Left renal cortex interstitium (tissue), 4 donors: ENCODE measurements at places on chromosomes 12 and 14.
A peak's percentile ranks its signal among the peaks of the same experiment; 100 is the strongest.

DNA sequence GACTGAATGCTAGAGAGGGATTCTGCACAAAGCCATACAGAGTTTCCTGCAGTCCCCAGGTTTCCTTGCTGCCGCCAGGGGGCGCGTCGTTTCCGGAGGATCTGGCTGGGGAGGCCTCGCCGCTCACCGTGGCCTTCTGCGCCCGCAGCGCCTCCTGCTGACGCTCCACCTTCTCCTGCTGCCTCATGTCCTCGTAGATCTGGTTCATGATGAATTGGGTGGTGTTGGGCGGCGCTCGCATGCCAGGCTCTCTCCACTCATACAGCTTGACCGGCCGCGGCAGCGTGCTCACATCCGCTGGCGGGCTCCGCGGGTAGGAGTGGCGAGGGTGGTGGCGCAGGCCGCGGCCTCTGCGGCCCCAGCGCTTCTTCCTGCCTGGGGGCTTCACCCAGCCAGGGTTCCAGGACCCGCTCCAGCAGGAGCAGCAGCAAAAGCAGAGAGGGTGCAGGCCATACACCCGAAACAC, 987 bp downstream of the CCER1 start:
- no peak for DNase-seq

DNA sequence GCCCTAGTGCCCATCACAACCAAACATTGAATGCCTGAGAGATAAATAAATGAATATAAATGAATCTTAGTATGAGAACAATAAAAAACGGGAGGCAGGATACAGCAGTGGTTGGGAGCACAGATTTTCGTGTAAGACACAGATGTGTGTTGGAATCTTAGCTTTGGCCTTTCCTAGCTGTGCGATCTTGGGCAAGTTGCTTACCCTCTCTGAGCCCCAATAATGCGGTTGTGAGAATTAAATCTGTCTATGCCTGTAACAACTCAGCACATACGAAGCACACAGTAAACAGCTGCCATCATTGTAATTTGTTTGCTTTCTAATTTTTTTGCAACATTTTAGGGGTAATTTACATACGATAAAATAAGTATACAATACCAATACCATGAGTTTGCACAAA, 89.8 kb downstream of the SRRM4 start:
- no peak for DNase-seq

- DNase-seq = no peak
Observed at GRCh38 chr14:90681929-90682328, 134.3 kb downstream of the TTC7B start.

DNA sequence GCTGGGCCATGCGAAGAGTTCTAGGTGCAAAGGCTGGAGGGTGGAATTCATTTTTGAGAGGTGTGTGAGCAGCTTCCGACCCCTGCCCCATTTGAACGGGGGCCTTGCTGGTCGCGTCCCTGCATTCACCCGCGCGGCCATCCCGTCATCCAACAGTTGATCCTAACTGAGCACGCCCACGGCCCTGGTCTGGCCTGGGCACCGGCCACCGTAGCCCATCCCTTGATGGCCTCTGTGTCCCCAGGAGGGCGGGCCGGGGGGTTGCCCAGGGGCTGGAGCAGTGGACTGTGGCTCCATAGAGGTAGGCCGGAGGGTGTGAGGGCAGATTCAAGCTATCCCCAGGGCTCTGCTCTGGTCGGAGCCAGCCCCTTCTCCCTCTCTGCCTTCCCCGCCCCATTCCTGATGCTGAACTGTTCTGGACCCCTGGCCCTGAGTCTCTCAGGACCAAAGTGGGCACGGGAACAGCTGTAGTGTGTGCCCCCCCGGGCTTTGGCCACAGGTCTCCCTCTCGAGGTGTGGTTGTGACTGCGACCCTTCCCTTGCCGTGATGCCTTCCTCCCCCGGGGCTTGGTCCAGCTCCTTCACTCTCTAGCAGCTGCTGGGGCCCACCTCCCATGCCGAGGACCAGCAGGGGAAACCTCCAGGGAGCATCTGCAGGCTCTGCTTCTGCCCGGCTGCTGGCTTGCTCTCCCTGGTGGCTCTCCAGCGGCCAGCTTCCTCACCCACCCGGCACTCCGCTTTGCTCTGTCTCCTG, 9.1 kb downstream of the MEG3 start:
- DNase-seq = no peak

- no peak for DNase-seq
Observed at GRCh38 chr12:47361389-47362021, 281.7 kb upstream of the AMIGO2 start.

GRCh38 chr14:68677476-68677875, 115.4 kb downstream of the ZFP36L1 start:
- no peak for DNase-seq

DNA sequence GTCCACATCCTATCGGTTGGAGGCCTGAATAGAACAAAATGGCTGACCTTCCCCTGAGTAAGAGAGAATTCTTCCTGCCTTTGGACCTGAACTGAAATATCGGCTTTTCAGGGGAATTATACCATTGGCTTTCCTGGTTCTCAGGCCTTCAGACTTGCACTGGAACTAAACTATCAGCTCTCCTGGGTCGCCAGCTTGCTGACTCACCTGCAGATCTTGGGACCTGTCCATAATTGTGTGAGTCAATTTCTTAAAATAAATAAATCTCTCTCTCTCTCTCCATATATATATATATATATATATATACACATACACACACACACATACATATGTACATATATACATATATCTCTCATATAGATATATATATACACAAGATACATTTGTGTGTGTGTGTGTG, 41.6 kb downstream of the KCNK10 start:
- DNase-seq = no peak

DNA sequence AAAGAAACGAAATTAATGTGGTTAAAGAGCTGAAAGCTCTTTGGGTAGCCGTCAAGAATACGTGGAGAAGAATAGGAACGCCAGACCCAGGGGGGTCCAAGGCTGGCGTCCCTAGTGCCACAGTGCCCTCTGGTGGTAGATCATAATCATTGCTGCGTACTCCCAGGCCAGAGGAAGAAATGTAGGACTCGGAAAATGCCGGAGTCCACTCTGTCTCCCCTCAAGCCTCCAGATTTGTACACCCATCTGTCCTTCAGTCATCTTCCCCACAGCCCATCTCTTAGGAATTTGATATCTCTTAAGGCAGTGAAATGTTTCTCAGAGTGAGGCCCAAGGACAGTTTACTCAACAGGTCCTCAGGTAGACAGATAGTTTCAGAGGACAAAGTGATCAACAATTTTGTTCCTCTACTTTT, 25.4 kb upstream of the PLEKHG6 start:
- no peak for DNase-seq

DNA sequence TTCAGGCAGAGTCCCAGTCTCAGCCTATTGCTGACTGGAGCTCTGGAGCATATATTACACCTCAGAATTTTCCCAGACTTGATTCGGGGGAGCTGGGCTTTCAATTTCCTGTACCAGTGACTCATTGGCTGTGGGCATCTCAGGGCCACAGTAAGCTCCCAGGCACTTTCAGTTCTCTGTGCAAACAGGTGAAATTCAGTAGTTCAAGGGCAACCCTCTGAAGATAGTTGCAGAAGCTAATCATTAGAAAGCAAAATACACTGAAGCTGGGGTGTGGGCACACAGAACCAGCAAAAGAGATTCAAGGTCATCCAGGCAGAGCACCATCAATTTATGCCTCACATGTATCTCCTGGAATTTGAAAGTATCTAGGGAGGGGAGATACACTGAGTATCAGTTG, 8.1 kb upstream of the NIN start:
- no peak for DNase-seq

DNA sequence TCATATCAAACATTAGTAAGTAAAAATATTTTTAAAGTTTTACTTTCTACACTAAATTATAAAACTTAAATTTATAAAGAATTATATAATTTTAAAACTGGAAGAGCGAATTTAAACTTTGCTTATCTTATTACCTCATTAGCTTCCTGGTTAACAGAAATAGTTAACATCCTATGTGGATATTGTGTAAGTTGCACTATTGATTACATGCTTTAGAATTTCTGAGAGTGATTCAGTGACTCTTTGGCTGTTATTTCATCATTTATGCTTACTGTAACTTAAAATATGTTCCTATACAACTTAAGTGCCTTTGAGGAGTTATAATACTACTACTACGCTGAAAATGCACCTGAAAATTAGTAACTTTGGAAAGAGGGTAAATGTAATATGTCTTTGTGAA, 101.4 kb downstream of the FOXA1 start:
- DNase-seq = no peak

DNA sequence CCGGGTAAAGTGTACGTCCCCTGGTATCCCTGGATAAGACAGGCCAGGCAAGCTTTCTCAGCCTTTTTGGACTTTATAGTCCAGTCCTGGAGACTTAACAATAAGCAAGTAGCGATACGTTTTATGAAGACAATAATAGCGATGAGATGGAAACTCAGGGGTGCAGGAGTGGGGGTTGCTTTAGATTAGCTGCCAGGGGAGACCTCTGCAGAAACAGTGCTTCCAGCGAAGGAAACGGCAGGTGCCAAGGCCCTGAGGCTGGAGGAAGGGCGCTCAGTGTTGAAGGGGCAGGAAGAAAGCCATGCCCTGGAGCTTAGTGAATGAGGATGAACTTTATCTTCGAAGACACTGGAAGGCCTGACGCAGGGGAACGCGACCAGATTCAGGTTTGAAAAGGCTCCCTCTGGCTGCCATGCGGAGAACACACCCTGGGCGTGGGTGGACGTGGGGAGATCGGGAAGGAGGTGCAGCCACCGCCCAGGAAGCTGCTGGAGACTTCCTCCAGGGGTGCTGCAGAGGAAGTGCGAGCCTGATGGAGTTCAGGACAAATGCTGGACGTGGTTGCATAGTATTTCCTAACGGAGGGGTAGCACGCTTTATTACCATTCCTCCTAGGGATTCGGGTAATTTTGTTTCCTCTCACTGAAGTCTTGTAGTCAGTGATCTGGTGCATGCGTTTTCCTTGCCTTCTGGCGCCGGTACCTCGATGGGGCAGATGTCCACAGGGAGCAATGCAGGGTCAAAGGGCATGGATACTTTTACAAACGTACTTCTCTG, 26.1 kb upstream of the UBC start:
- DNase-seq = peak; percentile 86

GRCh38 chr12:116803013-116803736, 65.1 kb downstream of the RNFT2 start:
- DNase-seq = no peak

DNA sequence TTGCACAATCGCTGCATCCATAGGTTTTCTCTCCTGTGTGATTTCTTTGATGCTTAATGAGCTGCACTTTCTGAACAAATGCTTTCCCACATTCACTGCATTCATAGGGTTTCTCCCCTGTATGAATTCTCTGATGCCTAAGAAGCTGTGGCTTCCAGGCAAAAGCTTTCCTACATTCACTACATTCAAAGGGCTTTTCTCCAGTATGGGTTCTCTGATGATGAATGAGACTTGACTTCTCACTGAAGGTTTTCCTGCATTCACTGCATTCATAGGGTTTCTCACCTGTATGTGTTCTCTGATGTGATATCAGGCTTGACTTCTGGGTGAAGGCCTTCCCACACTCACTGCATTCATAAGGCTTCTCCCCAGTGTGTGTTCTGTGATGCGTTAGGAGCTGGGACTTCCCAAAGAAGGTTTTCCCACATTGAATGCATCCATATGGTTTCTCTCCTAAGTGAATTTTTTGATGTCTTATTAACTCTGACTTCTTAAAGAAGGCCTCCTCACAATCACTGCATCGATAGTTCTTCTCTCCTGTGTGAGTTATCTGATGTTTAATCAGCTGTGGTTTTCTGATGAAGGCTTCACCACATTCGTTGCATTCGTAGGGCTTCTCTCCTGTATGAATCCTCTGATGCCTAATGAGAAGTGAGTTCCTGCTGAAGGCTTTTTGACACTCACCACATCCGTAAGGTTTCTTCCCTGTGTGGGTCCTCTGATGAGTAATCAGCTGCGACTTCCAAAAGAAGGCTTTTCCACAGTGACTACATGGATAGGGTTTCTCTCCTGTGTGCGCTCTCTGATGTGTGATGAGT, 30.3 kb downstream of the ZNF605 start:
- DNase-seq = no peak

- DNase-seq = no peak
Observed at GRCh38 chr14:72665259-72665658, 228.6 kb downstream of the DPF3 start.

DNA sequence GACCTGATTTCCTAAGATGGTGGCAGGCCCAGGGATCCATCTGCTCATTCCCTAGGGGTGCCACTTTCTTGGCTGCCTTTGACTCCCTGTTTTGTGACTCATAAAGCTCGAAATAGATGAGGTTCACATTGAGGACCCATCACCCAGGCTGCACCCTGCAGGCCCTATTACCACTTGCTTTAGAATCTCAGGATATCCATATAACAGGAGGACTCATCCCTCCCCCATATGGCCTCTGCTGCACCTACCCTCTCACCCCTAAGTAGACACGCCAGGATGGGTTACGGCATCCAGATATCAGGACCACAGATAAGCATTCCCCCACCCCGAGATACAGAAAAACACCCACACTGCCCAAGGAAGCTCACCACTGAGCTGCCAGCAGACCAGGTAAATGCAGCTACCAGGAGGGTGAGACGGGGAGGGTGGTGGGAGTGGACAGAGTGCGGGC, 155.7 kb downstream of the DPF3 start:
- DNase-seq = no peak

GRCh38 chr12:112466011-112466422, 47.3 kb downstream of the PTPN11 start:
- DNase-seq = no peak

DNA sequence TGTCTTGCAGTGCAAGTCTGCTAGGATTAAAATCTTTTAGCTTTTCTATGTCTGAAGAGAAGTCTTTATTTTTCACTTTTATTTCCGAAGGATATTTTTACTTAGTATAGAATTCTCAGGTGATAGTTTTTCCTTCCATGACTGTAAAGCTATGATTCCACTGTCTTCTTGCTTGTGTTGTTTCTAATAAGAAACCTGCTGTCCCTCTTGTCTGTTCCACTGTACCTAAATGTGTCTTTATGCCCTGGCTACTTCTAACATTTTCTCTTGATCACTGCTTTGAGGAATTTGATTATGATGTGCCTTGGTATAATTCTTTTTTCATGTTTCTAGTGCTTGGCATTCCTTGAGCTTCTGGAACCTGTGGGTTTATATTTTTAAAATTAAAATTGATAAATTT, 228.7 kb downstream of the CACNA1C start:
- no peak for DNase-seq

- no peak for DNase-seq
Observed at GRCh38 chr14:102727336-102728095, 49.7 kb upstream of the TRAF3 start.

- no peak for DNase-seq
Observed at GRCh38 chr14:68622856-68623255, 170.0 kb downstream of the ZFP36L1 start.

DNA sequence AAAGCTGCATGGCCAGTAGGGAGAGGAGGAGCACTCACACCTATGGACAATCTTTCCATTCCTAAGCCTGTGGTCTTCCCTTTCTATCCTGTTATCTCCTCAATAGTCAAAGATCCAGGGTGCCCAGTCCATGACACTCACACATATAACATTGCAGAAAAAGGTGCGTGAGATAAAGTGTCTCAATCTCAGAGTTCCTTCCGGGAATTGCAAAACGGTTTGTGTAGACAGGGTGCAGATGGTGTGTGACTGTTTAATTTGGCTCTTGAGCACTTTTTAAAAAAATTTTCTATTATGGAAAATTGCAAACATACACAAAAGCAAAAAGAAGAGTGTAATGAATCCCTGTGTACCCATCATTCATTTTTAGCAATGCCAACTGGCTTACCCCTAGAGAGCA, 1493.6 kb downstream of the AACS start:
- no peak for DNase-seq
